Forelimb muscle (tissue), 1 donor: ENCODE measurements at places on chromosomes 1 and 21.

GRCh38 chr1:203422656-203423055 is 53.0 kb upstream of the PRELP start:
- DNase-seq: no peak

GRCh38 chr1:59043796-59044195 is 253.1 kb upstream of the FGGY start:
- no peak for DNase-seq

- no peak for DNase-seq
Measured at GRCh38 chr1:228706305-228706704, 29.0 kb upstream of the RHOU start.

GRCh38 chr1:59302871-59303270 is 6.0 kb downstream of the FGGY start:
- DNase-seq: no peak
